Vagina (tissue), 2 donors: ENCODE measurements at places on chromosomes 1 and 21.

DNA sequence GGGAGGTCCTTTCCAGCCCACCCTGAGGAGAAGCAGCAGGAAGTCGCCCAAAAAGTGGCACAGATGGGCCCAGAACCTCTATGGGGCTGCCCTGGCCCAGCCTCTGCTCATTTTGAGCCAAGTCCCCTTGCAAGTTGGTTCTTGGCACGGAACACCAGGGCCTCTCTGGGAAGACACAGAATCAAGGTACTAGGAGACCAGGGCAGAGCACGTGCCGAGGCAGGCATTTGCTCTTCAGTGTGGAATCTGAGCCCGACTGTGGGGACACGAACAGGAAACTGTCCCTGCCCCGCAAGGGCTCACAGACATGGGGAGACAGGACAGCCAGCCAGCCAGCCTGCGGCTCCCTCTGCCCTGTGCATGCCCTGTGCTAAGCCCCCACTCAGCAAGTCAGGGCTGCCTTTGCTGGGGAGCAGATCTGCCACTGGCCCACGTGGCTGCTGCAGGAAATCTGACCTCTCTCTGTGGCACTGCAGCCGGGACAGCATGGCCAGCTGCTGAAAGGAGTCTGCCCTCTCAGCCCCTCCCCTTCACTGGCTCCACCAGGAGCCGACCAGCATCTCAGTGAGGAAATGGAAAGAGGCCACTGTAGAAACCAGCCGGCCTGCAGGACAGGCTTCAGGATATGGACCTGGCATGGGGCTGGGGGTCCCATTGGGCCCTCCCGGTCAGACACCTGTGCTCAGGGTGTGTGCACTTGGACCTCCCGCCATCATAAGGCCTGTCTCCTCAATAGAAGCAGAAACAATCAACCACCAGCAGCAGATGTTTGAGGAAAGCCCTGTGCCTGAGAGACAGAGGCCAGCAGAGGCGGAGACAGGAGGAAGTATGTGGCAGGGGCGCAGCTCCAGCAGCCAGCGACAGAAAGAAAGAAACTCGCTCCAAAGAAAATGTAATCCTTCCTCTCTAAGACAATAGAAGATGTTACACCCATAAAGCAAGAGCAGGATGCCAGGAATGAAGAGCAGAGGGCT lies 3.7 kb downstream of the ARHGEF16 start:
- H3K4me1 ChIP-seq = peaks cover 63% of the 10 kb centered on the region
- peak overlapping the region; percentile 13 for H3K27ac ChIP-seq
- DNase-seq = no peak
- no peaks in the 10 kb centered on the region for H3K27me3 ChIP-seq

GRCh38 chr1:155218854-155219591 lies 10.5 kb downstream of the MTX1 start:
- no peaks in the 10 kb centered on the region for H3K36me3 ChIP-seq
- H3K27ac ChIP-seq = peak overlapping the region; percentile 27
- no peaks in the 10 kb centered on the region for H3K27me3 ChIP-seq
- peaks cover 10% of the 10 kb centered on the region for H3K4me1 ChIP-seq
- H3K4me3 ChIP-seq = peak overlapping the region; percentile 18

GRCh38 chr1:42328916-42329496 lies 6.0 kb downstream of the FOXJ3 start:
- H3K4me3 ChIP-seq = no peak overlapping the region
- peaks cover 67% of the 10 kb centered on the region for H3K4me1 ChIP-seq
- no peaks in the 10 kb centered on the region for H3K36me3 ChIP-seq
- no peak overlapping the region for H3K27ac ChIP-seq

DNA sequence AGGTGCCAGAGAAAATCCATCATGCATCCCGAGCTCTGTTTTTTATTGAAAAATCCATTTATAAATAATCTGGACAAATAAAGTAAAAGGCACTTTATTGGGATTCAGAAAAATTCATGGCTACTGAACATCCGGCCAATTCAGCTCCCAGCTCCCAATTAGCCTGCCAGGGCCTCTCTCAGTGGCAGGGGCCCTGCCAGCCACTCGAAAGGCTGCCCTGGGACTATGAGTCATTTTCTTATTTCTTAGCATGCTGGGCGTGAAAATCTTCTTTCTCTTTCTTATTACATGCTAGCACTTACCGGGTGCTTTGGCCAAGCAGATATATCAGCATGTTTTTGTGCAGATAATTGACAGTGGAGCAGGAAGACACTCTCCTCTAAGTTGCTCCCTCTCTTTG lies 283.3 kb downstream of the CAMTA1 start:
- H3K4me1 ChIP-seq = peaks cover 9% of the 10 kb centered on the region
- no peaks in the 10 kb centered on the region for H3K36me3 ChIP-seq
- no peaks in the 10 kb centered on the region for H3K27me3 ChIP-seq
- no peak for DNase-seq

DNA sequence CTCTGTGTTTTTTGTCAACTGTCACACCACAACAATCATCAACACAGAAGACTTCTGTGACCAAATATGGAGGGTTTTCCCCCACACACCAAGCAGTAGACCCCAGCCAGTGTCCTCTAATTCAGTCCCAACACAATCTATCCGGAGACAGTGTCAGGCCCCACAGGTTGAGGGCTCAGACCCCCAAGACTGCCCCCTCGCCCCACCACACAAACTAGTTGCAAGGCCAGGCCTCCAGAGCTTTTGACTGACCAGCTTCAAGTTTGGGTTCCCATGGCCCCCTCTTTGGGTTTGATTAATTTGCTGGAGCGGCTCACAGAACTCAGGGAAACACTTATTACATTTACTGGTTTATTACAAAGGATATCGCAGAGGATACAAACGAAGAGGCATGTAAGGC lies 37.2 kb downstream of the NEK2 start:
- no peak overlapping the region for H3K27ac ChIP-seq
- H3K27me3 ChIP-seq = no peaks in the 10 kb centered on the region
- no peak for DNase-seq
